ENCODE measurements at places on chromosomes 12 and 14.

DNA sequence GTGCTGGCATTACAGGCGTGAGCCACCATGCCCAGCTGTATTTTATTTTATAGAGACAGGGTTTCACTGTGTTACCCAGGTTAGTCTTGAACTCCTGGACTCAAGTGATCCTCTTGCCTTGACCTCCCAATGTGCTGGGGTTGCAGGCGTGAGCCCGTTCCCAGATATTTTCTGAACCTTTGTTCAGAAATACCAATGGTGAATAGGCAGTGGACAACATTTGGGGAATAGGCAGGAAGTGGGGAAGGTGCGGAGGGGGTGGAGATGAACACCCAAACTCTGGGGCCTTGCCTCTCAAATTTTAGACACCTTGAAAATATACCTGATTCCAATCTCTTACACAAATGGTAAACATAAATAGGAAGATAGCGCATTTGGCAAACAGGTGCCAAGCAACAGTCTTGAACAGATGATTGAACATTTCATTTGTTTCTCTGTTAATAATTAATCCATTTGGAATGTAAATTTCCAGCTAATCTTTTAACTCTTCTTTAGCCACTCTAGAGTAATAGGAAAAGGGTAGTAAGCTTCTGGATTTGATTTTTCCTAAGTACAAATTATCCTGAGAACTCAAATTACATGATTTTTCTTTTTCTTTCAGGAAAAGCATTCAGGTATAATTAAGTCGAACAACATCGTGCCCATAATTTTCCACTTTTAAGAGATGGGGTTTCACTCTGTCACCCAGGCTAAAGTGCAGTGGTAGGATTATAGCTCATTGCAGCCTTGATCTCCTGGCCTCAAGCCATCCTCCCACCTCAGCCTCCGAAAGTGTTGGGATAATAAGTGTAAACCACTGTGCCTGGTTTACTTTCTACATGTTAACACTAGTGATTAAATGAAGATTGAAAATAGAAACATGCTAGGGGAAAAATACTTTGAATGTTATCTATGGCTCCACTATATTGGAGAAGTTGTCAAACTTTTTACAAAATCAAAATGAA, 22.9 kb upstream of the RNF34 start:
- no peak for DNase-seq

GRCh38 chr14:93655078-93655750, 133.1 kb downstream of the PRIMA1 start:
- no peak for DNase-seq

GRCh38 chr12:107649661-107650061, 35.9 kb upstream of the PWP1 start:
- no peak for DNase-seq

DNA sequence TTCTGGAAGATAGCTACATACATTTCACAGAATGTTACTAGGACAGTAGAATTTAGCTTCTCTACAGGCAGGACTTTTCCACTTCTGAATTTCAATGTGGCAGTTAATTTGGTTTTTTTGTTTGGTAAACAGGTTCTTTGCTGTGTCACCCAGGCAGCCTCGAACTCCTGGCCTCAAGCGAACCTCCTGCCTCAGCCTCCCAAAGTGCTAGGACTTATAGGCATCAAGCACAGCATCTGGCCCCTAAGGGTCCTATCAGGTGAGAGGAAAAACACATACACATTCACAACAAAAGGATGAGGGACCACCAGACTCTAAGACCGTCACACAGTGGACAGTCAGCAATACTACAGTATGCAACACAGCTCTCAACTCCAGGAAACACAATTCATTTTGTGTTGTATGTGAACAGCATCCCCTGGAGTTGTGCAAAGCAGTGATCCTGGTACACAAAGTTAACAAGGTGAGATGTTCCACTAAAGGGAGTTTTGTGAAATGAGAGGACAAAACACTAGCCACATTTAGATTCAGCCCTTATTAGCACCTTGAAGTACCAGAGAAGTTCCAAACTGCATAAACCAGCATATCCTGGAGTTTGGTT, 6.9 kb downstream of the ATP2B1 start:
- DNase-seq, result no peak

GRCh38 chr12:123731596-123731995, 19.4 kb downstream of the ATP6V0A2 start:
- DNase-seq, result no peak

GRCh38 chr12:11769723-11770514, 120.4 kb downstream of the ETV6 start:
- DNase-seq, result no peak

DNA sequence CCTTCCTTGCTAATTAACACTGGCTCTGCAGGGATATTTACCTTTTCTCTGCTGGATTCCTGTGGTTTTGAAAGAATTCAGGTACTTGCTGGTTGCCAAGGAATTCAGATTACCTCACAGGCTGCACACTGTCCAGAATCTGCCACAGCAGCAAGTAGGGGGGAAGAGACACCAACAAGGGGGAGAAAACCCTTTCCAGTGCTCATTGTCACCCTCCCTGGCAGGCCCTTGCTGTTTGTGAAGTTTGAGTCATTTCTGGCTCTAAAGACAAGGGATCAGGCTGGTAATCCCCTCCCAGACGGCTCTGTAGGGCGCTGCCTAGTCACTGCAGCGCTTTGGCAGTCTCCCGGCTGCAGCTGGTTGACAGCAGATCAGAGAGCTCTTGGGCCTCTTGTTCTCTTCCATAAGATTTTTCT, 50.8 kb downstream of the TTLL5 start:
- DNase-seq, result no peak

- no peak for DNase-seq
Measured at GRCh38 chr14:71140157-71140556, 232.9 kb downstream of the PCNX1 start.

DNA sequence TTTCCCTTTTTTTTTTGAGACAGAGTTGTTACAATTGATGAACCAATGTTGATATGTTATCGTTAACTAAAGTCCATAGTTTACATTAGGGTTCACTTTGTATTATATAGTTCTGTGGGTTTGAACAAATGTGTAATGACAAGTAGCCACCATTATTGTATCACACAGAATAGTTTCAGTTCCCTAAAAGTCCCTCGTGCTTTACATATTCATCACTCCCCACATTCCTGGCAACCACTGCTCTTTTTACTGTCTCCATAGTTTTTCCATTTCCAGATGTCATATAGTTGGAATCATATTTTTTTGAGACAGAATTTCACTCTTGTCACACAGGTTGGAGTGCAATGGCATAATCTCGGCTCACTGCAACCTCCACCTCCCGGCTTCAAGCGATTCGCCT, 12.5 kb downstream of the HSD17B6 start:
- DNase-seq, result no peak

GRCh38 chr14:91322623-91323022, 78.1 kb upstream of the GPR68 start:
- no peak for DNase-seq

DNA sequence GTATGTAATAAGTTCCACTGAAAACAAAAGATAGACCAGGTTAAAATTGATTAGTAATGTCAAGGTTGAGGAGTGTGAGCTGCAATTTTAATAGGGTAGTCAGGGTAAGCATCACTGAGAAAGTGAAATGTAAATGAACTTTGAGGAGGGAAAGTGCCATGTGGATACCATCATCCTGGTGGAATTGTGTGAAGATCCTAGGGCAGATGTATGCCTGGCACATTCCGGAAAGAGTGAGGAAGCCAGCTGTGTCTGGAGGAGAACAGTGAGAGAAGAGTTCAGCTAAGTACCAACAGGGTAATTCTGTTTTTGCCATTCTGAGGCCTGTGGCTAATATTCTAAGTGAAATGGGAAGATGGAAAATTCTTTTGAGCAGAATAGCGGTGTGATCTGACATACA, 2.9 kb upstream of the CLEC2A start:
- DNase-seq, result no peak

- DNase-seq, result no peak
Measured at GRCh38 chr12:66268562-66268961, 33.7 kb upstream of the HELB start.

- DNase-seq, result no peak
Measured at GRCh38 chr14:24908592-24909236, 141.2 kb downstream of the STXBP6 start.

DNA sequence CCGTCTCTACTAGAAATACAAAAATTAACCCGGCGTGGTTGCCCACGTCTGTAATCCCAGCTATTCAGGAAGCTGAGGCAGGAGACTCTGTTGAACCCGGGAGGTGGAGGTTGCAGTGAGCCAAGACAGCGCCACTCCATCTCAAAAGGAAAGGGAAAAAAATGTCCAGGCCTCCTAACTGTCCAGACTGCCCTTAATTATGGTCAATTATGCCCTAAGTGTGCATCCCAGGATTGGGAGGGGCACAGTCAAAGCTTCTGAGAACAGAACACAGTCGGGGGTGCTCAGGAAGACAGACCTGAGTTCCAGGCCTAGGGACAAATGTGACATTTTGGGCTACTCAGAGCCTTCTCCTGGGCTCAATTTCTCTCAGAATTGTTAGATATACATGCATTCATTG, 31.8 kb upstream of the SMUG1 start:
- DNase-seq, result no peak

GRCh38 chr14:101851736-101852405, 90.4 kb downstream of the PPP2R5C start:
- DNase-seq, result no peak

DNA sequence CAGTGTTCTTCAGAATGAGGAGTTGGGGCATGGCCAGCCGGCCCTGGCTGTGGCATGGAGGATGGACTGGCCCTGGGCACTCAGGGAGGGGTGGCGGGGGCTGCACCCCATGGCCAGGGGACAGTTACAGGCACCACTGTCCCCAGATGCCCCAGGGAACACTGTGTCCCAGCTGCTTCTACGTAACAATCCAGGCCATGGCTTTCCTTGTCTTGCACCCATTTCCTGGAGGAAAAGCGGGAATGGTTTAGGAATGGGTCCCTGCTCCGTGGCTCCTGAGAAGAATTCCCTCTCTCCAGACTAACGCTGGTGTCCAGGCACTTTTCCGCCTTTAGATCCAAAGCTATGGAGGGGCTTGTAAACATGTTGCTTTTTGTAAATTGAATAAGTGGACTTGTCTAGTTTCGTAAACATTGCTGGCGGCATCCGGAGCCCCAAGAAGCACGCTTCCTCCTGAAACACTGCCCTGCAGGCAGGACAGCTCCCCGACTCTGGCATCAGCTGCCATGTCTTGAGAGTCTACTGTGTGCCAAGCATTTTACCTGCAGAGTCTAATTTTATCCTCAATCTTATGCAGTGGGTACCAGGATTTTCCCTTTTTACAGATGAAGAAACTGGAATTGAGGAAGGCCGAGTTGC, 238.3 kb downstream of the SLC41A2 start:
- DNase-seq, result no peak

DNA sequence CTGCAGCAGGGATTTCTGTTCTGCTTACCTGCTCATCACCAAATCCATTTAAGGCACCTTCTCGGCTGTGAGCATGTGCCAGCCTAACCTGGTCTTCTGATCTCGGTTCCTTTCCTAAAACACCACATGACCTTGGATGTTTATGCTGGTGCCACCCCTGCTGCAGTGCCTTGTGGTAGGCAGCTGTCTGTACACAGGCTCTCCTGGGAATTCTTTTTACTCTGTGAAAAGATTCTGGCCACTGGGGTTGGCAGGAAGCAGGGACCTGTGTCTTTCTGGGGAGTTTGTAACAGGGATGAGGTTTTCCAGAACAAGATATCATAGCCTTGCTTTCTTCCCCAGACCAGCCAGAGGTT, 10.4 kb upstream of the PLEKHG3 start:
- no peak for DNase-seq

DNA sequence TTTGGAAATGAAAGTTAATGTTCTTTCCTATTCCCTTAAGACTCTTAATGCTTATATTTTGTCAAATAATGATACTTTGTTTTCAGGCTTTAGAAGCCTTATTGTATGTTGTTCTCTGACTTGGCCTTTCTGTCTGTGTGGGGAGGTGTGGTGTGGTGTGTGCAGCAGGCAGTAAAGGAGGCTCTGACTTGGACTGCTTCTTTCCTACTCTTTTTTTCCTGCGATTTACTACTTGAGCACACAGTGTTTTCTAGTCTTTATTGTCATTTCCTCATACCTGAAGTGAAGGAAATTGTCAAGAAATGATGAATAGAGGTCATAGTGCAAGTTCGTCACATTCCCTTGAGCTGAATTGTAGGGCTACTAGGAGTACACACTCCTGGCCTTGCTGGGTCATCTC, 26.9 kb downstream of the PIWIL1 start:
- DNase-seq, result no peak

GRCh38 chr14:69459122-69459521, 25.4 kb upstream of the PLEKHD1 start:
- no peak for DNase-seq

- DNase-seq, result no peak
Measured at GRCh38 chr12:107759410-107759809, 1.5 kb downstream of the PRDM4 start.

- no peak for DNase-seq
Measured at GRCh38 chr14:71332476-71332875, 425.2 kb downstream of the PCNX1 start.

DNA sequence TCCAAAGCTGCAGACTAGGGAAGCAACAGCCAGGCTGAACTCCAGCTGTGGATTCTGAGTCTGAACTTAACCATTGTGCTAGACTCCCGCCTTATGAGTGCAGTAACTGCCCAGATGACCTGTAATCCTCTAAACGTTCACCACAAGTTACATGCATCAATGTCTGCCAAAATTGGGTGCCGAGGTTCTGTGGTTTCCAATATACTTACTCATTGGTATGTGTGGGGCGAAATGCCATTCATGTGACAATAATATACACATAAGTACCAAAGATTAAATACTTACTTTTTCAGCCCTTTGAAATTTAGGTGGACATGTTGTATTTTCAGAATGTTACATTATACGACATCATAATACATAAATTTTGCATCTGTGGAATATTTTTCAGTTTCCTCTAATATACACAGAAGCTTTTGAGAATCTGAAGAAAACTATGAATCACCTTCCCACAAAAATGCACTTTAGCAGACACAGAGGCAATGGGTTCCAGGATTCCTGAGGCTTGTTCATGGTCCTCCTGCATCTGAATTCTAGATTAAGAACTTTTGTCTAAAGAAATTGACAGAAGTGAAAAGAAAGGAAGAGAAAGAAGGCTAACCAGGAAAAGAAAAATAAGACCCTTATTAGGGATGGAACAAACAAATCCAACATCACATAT, 31.7 kb downstream of the GRIP1 start:
- no peak for DNase-seq

All from GM18507 (cell line).